ENCODE measurements at places on chromosomes 7 and 10. TPM values are rescaled to one million over a fixed set of nuclear protein-coding genes. Genes with fewer than 3 reads are reported as not detected.

Gene CHST15
- 34.0 TPM for total RNA-seq

GRCh38 chr7:142001163-142001874 lies 5.6 kb downstream of the MGAM start:
- DNase-seq: no peak

DNA sequence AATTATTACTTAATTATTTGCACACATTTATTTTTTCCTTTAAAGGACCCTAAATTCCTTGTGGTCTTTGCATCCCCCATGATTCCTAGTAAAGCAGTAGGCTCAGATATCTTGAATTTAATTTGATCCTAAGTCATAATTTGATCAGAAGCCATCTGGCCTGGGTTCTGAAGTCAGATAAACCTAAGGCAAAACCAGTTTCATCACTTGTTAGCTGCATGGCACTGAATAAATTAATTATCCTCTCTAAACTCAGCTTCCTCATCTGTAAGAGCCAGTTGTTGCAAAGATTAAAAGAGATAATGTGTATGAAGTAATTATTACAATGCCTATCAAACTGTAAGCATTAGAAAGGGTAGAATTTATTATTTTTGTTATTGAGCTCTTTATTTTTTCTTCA lies 293.1 kb downstream of the GRM8 start:
- DNase-seq: no peak

GRCh38 chr7:151825721-151826120 lies 51.2 kb downstream of the PRKAG2 start:
- DNase-seq: no peak

DNA sequence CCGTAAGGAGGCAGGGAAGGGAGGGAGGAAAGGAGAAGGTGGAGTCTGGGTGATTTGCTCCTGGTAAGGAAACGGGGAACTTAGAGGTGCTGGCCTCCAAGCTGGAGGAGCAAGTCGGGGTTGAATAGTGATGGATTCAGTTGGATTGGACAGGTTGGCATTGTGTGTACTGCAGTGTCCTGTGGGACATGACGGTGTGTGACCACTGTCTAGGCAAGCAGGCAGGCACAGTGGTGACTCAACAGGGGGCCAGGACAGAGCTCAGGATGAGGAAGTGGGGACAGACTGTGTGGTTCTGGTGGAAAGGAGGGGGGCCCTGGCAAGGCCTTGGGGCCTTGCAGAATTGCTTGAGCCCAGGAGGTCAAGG lies 48.8 kb downstream of the COL26A1 start:
- no peak for DNase-seq

DNA sequence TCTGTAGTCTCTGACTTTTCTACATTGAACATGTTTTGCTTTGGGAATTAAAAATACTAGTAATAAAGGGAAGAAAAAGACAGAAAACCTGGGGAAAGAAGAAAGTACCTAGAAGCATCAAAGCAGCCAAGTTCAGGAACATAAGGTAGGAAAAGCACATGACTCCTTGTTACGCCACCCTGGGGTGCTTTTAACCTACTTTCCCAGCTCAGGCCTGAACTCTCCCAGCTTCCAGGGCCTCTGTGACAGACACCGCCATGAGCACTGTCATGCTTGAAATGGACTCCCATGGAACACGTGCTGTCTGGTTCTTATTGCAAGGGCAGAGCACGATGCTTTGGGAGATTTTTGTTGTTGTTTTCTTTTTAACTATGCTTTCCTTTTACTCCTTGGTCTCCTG lies 11.4 kb downstream of the ACTR1A start:
- DNase-seq: no peak

Gene MTPN
- 95.0 TPM for total RNA-seq

- DNase-seq: no peak
These were observed 129.5 kb downstream of the SDK1 start for GRCh38 chr7:3430588-3430987.

Gene TUBAL3
- not detected for total RNA-seq

Gene FAM25C
- total RNA-seq: not detected

Gene ENKUR
- not detected for total RNA-seq

Gene DDX50
- 30.6 TPM for total RNA-seq

Gene SLC39A12
- total RNA-seq: not detected

DNA sequence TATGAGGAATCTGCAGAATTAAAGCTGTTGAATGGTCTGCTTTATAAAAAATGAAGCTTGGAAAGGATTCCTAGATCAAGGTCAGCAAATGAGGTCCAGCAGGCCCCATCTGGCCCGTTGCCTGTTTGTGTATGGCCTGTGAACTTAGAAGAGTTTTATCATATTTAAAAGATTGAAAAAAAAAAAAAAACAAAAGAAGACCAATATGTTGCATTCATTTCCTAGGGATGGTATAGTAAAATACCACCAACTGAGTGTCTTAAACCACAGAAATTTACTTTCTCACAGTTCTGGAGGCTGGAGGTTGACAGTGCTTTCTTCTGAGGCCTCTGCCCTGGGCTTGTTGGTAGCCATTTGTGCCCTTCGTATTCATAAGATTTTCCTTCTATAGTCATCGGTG lies 109.2 kb downstream of the PPP1R3A start:
- no peak for DNase-seq

DNA sequence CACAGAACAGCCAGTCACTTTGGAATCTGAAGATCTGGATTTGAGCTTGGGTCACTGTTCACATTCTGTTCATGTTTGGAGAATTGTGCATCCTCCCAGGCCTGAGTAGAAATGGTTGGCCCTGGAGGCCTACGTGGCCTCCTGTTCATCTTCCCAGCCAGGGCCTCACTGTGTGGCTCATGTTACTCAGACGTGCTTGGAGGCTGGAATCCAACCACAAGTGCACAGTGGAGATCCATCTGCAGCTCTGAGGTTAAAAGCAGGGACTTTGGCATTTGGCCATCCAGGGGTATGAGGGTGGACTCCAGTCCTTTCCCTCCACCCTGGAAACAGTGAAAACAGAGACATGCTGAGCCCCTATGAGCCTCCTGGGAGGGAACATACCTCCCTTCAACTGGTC lies 709.0 kb upstream of the IGFBP3 start:
- no peak for DNase-seq

Gene SLC16A12
- total RNA-seq: 1.2 TPM

Gene HOXA11
- total RNA-seq: 0.28 TPM

Gene TMEM196
- not detected for total RNA-seq

Gene TRIM50
- total RNA-seq: not detected

DNA sequence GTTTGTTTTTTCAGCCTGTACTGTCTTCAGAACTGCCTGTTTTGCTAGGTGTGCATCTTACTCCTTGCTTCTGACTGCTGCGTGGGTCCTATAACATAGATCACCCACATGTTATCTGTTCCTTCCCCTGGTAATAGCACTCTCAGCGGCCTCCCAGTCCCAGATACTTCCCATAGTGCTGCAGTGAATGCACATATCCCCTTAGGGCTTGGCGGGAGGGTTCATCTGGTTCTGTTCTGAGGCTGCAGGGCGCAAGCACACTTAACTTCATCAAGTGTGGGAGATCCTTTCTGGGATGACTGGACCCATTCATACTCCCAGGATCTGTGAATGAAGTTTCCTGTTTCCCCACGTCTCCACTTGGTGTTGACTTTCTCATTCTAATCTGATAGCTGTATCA lies 90.7 kb downstream of the CELF2 start:
- no peak for DNase-seq

DNA sequence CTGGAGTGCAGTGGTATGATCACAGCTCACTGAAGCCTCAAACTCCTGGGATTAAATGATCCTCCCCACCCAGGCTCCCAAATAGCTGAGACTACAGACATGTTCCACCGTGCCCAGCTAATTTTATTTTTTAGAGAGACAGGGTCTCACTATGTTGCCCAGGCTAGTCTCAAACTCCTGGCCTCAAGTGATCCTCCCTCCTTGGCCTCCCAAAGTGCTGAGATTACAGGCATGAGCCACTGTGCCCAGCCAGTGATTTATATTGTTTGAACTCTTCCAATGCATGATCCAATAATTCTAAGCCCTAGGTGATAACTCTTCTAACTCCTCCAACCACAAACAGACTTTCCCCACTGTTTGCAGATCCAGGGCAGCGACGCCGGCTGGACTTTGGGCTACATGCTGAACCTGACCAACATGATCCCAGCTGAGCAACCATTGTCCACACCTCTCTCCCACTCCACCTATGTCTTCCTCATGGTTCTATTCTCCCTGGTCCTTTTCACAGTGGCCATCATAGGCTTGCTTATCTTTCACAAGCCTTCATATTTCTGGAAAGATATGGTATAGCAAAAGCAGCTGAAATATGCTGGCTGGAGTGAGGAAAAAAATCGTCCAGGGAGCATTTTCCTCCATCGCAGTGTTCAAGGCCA lies 41.8 kb upstream of the CC2D2B start:
- no peak for DNase-seq

- no peak for DNase-seq
These were observed 251.6 kb downstream of the GATA3 start for GRCh38 chr10:8305876-8306652.

Gene FZD1
- total RNA-seq: 33.6 TPM

DNA sequence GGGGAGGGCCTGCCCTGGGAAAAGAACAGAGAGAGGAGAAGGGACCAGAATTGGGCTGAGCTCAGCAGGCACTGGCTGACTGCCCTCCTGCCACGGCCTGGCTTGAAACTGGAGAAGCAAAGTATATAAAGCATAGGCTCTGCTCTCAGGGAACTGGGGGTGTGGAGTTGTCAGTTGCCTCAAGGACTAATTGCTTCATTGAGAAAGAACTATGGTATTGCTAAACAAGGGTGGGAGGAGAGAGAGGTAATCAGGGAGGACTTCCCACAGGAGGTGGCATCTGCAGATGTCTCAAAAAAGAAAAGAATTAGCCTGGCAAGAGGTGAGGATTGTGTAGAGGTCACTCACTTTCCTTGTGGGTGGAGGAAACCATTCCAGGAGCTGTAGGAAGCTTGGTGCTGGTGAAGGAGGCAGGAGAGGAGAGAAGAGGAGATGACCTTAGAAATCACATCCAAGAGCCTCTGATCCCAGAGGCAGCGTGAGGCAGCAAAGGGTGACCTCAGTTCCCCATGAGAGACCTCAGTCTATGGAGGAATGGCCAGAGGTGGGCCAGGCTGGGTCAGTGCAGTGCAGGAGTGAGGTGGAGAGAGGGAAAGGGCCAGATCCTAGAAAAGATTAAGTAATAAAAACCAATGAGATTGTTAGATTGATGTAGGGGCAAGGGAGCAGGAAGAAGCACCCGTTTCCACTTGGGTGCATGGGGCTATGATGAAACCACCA lies 2.4 kb downstream of the PILRB start:
- no peak for DNase-seq

DNA sequence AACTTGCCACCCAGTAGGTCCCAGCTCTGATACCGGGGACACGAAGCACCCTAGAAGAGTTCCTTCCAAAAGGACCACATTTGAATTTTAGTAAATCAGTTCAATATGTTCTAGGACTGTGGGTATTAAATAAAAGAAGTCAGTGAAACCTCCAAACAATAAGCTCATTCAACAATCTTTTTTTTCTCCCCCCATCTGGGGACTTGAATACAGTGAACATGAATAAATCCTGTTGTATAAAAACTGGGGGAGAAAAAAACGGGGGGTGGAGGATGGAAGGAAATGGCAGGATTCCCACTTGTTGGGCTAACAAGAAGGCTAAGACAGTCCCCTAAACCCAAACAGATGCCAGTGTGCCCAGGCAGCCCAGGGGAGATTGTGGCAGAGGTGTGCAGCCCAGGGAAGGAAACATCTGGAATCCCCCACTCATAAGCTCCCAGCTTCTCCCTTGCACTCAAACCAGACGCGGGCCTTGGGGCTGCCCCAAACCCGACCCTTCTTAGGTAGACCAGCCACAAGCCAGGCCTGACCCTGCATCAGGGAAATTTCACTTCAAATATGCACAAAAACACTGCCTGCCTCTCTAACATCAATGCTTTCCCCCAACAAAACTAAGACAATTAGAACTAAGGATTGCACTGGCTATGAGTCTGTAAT lies 8.8 kb downstream of the AFAP1L2 start:
- DNase-seq: no peak

- DNase-seq: no peak
These were observed 127.9 kb upstream of the SEM1 start for GRCh38 chr7:96837593-96837992.

DNA sequence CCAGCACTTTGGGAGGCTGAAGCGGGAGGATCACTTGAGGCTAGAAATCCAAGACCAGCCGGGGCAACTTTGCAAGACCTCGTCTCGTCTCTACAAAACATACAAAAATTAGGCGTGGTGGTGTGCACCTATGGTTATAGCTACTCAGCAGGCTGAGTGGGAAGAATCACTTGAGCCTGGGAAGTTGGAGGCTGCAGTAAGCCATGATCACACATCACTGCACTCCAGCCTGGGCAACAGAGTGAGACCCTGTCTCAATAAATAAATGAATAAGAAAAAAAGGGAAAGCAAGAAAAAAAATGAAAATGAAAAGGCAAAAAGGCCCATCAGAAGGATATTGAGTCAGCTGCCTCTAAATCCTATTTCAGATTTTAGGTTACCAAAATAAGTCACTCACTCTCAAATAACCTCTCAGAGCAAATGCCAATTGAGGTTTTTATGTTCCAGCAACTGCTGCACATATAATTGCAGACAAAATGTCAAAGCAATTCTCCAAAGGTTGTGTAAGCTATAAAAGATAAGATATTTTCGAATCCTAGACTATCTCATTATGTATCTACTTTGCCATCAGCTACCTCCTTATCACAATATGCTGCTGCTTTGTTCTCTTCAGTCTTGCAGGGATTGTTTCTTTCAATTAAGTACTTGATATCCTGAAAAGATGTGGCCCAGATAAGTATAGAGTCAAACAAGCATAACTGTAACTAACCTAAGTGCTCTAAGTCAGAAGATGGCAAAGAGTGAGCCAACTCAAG lies 4.7 kb downstream of the BAZ1B start:
- DNase-seq: no peak

- DNase-seq: no peak
These were observed 4.1 kb upstream of the CTBP2 start for GRCh38 chr10:125164421-125164820.

Gene FAM221A
- 2.6 TPM for total RNA-seq

Gene GAD2
- not detected for total RNA-seq

- DNase-seq: no peak
These were observed 393.8 kb downstream of the LRMDA start for GRCh38 chr10:75825235-75825634.

DNA sequence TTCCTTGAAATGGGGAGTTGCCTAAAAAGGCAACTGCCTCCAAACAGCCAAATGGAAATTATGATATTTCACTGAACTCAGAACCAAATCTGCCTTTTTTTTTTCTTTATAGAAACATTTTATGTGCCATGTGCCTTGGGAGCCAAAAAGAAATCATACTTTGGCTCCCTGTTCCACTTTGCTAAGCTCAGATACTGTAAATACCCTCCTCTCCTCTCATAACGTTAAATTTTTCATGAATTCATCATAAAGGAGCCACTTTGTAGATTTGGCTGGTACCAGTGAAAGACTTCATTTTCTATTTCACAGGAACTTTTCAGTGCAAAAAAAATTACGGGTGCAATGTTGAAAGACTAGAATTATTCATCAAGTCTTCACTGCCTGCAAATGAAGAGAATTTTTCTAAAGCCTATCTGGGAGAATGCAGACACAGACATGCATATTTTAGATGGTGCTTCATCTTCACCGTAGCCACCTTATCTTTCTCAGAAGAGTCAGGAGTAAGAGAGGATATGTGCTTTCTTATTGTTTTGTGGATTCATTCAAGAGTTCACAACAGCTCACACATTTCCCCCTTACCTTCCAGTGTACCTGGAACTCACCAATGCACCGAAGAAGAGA lies 742.3 kb upstream of the GALNT17 start:
- no peak for DNase-seq

- DNase-seq: no peak
These were observed 16.4 kb downstream of the PRSS2 start for GRCh38 chr7:142787034-142787768.

Measured in thoracic aorta (tissue), 2 donors.